Activated CD4-positive, CD25-positive, alpha-beta regulatory T cell (primary cell): ENCODE measurements at places on chromosomes 7 and 10.

DNA sequence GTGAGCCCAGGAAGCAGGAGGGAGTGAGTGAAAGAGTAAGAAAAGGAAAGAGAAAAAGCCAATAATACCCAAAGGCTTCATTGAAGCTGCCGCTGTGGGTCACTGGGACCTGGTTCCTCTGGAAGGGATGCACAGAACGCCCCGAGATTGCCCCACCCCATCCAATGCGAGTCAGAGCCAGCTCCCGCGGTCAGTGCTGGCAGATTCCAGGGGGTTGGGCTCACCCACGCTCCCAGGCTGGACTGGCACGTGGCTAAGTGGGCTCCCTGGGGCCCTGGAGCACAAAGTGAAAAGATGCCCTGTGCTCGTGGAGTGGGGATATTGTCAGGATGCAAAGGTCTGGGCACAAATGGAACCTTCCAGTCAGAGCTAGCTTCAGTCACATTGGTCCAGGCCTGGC lies 117.0 kb downstream of the OAT start:
- no peak for DNase-seq

- DNase-seq = no peak
Measured at GRCh38 chr10:96133135-96133534, 3.0 kb downstream of the ZNF518A start.

DNA sequence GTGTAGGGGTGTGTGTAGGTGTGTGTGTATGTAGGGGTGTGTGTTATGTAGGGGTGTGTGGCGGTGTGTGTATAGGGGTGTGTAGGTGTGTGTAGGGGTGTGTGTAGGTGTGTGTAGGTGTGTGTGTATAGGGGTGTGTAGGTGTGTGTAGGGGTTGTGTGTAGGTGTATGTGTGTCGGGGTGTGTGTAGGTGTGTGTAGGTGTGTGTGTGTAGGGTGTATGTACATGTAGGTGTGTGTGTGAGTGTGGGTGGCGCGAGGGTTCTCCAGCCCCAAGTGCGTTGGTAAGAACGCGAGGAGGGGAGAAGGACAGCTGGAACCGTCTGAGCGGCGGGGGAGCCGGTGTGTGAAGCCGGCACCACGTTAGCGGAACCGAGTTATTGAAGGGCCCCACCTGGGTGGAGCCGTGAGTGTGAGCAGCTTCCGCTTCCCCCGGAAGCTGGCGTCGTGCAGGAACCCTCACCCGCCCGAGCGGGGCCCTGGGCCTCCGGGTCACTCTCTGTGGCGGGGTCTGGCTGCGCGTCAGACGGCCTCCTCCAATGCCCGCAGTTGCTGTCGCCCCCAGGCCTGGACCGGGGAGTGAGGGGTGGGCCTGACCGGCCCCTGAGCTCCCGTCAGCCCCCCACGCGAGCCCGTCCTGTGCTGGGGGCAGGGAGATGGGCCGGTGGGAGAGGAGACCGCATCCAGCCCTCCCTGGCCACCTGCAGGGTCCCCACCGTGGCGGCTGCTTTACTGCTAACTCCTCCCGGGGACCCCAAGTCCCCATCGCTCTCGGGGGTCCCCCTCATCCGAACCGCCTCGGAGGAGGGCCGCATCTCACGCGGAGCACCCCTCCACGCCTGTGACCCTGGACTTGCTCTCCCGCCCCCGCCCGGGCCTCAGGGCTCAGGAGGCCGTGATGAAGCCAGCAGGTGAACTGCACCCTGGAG lies 49.6 kb upstream of the PSMG3 start:
- DNase-seq = no peak

DNA sequence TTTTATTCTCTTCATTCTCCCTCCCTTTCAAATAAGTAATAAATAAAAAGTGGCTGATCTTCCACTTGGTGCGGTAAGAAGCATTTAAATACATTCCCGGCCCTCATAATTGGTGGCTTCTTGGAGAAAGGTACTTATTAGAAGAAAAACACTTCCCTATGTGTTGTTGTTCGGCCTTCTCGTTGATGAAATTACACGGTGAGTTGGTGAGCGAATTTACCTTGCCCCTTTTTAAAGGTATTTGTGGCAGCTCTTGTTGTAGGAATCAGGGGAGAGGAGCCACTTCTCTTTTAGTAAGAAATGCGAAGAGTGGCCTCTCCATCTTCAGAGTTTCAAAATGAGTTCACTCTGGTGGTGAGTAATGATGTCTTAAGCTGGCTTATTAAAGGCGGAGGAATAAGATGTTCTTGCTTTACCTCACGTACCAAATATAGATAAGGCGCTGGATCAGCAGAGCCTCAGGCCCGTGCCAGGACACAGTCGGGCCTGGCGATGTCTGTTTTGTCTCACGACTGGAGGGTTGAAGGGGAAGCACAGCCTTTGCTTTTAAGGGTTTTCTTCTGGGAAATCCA lies 135.9 kb downstream of the CUX1 start:
- DNase-seq = no peak

- no peak for DNase-seq
Measured at GRCh38 chr10:101646364-101646763, 48.6 kb downstream of the FBXW4 start.

- no peak for DNase-seq
Measured at GRCh38 chr10:22319980-22320558, 830 bp upstream of the BMI1 start.

GRCh38 chr10:14681802-14682201 lies 92.9 kb downstream of the FAM107B start:
- DNase-seq = no peak

DNA sequence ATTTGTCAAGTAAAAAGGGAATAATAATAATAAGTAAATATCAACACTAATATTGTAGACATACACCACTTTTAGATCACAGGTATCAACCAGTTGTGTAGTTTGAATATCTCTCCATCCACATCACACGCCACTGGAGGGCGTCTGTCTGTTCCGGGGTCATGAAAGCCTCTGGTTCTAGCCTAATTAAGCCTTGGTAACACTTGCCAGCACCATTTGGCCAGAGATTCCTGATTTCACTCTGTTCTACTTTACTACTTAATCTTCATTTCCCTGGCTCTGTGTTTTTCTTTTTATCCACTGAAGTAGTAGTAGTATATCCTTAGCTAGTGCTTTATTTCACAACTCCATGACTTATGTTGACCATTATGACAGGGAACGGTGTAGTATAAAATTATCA lies 285.6 kb upstream of the POM121L12 start:
- DNase-seq = no peak
